Left cardiac atrium (tissue), 4 donors: ENCODE measurements at places on chromosomes 4 and X. TPM values are rescaled to one million over a fixed set of nuclear protein-coding genes. Genes with fewer than 3 reads are reported as not detected.

DNA sequence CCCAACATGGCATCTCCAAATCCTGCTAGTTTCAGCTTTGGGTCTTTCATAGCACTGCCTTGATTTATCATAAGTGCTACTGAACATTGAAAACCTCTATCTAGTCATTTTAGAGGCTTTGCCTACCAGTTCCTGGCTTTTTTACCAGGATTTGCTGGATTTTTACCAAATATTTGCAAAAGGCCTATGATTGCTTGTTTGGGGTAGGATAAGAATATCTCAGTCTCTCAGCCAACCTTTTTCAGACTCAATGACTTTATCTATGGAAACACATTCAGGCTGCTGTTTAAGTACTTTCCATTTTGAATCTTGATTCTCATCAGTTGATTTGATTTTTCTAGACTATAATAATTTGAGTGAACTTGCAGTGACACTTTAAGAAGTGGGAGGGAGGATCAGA lies 80.1 kb downstream of the NPFFR2 start:
- DNase-seq, result no peak

DNA sequence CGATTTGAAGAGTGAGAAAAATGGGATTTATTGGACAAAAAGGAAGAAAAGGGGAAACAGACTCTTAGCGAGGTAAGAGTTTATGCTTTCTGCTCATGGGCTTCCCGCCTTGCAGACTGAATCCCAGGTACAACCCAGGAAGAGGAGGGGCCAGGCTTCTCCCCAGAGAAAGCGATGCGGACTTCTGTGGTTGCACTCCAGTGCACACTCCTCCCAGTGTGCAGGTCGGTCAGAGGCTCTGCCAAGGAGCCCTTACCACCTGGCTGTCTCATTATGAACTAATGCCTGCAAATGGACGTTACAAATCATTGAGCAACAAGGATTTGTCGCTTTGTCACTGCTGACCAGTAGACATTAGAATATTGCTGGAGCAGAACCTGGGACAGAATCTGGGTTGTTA lies 39.9 kb upstream of the GLRA2 start:
- no peak for DNase-seq

DNA sequence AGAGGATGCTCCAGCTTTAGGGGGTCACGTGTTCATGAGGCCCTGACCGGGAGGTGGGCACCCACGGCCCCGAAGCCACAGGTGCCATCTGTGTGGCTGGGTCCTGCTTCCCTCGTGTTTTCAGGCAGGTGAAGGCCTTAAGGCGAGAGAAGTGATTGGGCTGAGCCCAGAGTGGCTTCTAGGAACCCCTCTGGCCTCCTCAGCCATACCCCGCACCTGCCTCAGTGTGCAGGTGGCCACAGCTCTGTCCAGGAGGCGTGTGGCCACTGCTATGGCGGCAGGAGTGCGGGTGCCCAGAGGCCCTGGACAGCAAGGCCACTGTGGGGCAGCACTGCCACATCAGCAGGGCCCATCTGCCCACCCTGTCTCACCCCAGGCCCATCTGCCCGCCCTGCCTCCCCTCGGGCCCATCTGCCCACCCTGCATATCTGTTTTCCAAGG lies 25.0 kb downstream of the NKX1-1 start:
- no peak for DNase-seq

GRCh38 chr4:156594624-156595023 lies 377.0 kb downstream of the PDGFC start:
- peak; percentile 40 for DNase-seq

The CXCL1 gene
- 9.2 TPM for total RNA-seq

The RPA4 gene
- total RNA-seq, result 0.38 TPM

- DNase-seq, result no peak
Observed at GRCh38 chr4:134906404-134907023, 704.9 kb upstream of the PABPC4L start.

DNA sequence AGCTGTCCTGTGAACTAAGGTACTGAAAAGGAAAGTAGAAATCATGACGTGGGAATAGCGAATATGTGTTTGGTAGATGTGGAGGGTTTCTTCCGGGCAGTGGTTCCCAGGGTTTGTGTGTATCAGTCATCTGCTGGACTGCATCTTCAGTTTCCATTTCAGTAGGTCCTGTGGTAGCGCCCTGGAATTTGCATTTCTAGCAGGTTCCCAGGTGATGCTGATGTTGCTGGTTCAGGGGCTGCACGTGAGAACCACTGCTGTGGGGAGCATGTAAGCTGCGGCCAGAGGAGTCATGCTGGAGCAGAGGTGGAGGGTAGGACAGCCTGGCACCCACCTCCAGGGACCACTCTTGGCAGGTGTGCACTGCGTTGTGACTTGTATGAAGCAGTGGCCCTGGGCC lies 47.1 kb downstream of the ARHGAP10 start:
- DNase-seq, result no peak

The MAGEA12 gene
- not detected for total RNA-seq

The ADAMTS3 gene
- 1.2 TPM for total RNA-seq

DNA sequence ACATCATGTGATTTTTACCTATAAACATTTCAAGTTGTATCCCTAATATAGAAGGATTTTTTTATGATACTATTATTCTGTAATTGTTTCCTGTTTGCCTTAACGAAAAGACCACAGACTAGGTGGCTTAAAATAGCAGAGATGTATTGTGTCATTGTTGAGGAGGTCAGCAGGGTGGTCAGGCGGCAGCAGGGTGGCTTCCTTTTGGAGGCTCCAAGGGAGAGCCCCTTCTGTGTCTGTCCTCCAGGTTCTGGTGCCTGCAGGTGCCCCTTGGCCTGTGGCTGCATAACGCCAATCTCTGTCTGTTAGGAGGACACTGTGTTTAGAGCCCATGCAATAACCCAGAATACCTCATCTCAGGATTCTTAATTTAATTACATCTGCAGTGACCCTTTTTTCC lies 118.1 kb downstream of the TBL1X start:
- DNase-seq, result no peak

DNA sequence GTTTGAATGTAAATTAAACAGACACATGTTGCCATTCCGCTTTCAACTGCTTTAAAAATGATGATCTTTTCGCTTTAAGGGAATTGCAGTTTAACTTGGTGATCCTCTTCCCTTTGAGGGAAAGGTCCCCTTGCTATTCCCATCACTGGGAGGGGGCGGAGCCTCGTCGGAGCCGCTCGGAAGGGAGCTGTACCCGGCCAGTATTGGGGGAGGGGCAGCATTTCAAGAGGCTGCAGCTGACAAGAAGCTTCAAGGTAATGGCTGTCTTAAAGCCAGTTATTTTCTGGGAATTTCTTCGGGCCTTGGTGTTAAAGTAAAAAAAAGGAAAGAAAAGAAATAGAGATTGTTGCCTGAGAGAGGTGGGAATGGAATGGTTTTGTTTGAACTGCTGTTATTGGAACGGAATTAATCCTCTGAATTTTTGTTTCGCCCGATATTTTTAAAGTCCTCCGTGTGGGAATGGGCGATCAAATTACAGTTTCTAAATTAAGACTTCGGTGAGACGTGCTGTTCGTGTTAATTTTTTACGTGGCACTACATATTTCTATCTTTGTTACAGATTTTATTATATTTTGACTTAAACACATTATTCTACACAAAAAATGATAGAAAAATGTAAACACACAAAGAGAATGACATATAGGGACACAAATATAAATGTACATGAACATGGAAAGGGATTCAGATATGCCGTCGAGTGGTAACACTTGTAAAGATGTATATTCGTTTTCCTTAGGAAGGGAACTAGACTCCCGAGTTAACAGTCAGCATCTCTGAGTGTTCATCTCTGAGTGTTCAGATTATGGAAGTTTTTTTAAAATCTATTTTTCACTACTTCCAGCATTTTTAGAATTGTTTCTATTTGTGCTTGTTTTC lies 9.2 kb downstream of the PWWP3B start:
- peak; percentile 71 for DNase-seq

GRCh38 chrX:30735839-30736238 lies 82.6 kb downstream of the GK start:
- DNase-seq, result peak; percentile 31

The NXT2 gene
- total RNA-seq, result 4.2 TPM

The DTHD1 gene
- 0.10 TPM for total RNA-seq

DNA sequence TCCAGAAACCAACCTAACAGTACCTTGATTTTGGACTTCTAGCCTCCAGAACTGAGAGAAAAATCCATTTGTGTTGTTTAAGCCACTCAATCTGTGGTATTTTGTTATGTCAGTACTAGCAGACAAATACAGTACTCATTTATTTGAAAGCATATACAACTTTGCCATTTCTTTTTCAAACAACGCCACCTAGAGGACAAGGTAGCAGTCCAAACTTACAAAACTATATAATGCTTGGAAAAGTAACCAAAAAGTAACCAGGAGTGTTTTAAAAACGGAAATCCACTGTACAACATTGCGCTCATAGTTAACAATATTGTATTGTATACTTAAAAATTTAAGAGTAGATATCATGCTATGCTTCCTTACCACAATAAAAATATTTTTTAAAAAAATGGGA lies 37.0 kb upstream of the FGF13 start:
- DNase-seq, result no peak

The ZDHHC9 gene
- 14.4 TPM for total RNA-seq

DNA sequence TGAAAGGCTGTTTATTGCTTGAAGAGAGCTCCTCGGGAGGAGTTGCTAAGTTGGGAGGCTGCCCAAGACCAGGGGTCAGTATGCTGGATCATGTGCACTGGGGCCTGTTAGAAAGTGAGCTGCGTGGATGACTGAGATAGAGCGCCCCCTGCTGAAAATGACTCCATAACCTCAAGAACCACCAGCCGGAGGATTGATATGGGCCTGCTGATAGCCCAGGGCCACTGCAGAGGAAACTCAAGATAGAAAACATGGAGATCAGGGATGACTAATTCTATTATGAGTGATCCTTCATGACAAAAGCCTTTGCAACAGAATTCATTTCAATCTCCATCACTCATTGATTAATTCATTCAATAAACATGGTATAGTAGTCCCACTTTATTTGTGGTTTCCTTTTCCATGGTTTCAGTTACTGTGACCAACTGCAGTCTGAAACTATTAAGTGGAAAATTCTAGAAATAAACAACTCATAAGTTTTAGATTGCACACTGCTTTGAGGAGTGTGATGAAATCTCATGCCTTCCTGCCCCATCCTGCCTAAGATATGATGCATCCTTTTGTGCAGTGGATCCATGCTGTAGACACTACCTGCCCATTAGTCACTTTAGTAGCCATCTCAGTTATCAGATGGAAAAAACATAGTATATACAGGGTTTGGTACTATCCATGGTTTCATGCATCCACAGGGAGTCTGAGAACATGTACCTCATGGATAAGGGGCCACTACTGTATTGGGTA lies 126.7 kb upstream of the MBNL3 start:
- peak; percentile 34 for DNase-seq
